ENCODE measurements at places on chromosomes 5 and 9.

GRCh38 chr9:1539216-1539615 is 475.9 kb upstream of the SMARCA2 start:
- DNase-seq, result no peak

- no peak for DNase-seq
Observed at GRCh38 chr9:136318111-136318775, 9.1 kb upstream of the GPSM1 start.

DNA sequence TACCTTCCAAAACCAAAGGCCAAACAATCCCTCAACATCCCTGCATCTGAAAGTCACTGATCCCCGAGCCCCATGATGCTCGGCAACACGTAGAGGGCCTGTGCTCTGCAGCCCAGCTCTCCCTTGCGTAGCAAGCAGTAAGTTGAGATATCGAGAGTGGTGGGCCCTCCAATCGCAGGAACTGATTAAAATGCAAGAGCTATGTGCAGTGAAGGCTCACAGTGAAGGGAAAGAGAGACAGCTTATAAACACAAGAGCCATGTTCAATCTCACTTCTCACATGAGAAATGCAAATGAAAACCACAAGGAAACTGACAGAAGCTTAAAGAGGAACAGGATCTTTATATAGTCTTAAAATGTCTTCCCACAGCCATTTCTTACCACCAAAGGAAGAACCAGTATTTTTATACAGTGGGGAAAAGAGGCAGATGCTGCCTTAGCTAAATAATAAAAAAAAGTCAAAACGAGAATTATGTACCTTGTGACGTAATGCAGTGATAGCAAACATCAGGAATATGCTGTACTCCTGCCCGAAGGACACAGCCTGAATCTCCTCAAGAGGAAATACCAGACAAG is 24.6 kb downstream of the TTF1 start:
- DNase-seq, result no peak

- no peak for DNase-seq
Observed at GRCh38 chr9:6183227-6183551, 32.4 kb upstream of the IL33 start.

DNA sequence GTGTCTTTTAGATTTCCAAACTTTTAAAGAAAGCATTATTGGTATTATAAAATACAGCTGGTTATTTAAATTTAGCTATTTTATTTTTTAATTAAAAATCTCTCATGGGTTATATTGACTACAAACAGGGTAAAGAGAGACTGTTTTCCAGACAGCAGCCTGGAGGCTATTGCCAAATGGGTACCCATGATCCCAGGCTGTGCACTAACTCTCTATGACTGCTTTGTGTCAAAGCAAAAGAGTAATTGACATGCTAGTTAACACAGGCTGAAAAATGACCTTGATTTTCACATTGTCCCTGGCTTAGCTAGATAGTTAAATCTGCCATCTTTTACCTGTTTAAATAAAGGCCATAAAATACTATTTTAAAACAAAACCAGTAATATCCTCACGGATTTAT is 589.7 kb downstream of the ANXA1 start:
- DNase-seq, result no peak

GRCh38 chr5:126143622-126144021 is 279.6 kb upstream of the GRAMD2B start:
- no peak for DNase-seq

DNA sequence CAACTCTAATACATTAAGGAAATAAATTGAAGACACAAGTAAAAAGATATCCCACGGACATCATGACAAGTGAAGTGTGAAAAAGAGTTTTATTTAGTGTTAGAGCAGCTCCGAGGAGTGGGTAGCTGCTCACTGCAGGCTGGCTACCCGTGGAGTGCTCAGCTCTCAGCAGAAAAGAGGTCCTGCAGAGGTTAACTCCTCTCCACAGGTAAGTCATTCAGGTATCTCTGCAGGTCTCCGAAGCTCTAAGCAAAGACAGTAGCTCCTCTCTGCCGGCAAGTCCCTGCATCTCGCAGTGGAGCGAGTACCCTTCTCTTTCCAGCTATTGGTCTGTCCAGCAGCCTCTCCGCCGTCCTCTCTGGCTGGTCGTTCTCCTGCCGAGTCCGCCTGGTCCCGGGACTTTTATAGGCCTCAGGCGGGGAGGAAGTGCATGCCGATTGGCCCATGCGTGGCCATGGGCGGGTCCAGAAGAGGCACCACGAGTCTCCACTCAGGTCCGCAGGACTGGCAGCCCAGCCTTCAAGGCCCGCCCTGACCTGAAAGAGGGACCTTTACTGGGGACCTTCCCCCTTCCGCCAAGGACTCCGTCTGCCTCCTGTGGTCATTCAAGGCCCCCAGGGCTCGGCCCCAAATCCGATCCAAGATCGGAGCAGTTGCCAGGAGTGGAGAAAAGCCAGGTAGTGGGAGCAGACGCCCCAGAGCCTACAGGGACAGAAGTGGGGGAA is 29.9 kb downstream of the BTNL9 start:
- no peak for DNase-seq

- DNase-seq, result peak; percentile 75
Observed at GRCh38 chr9:134055981-134056461, 11.8 kb downstream of the BRD3 start.

- DNase-seq, result no peak
Observed at GRCh38 chr5:172637740-172638139, 3.3 kb upstream of the NEURL1B start.

- DNase-seq, result no peak
Observed at GRCh38 chr9:36431078-36431477, 31.0 kb upstream of the RNF38 start.

DNA sequence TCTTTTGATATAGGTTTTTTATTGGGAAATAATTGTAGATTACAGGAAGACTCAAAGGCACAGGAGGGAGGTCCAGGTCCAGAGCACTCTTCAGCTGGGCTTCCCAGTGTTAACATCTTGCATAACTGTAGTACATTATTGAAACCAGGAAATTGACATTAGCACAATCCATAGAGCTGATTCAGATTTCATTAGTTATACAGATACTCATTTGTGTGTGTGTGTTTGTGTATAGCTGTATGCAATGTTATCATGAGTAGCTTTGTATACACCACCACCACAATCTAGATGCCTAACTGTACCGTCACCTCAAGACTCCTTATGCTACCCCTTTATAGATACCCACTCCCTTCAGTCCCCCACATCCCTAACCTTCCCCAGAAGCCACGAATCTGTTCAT is 47.9 kb downstream of the SLC36A1 start:
- no peak for DNase-seq

DNA sequence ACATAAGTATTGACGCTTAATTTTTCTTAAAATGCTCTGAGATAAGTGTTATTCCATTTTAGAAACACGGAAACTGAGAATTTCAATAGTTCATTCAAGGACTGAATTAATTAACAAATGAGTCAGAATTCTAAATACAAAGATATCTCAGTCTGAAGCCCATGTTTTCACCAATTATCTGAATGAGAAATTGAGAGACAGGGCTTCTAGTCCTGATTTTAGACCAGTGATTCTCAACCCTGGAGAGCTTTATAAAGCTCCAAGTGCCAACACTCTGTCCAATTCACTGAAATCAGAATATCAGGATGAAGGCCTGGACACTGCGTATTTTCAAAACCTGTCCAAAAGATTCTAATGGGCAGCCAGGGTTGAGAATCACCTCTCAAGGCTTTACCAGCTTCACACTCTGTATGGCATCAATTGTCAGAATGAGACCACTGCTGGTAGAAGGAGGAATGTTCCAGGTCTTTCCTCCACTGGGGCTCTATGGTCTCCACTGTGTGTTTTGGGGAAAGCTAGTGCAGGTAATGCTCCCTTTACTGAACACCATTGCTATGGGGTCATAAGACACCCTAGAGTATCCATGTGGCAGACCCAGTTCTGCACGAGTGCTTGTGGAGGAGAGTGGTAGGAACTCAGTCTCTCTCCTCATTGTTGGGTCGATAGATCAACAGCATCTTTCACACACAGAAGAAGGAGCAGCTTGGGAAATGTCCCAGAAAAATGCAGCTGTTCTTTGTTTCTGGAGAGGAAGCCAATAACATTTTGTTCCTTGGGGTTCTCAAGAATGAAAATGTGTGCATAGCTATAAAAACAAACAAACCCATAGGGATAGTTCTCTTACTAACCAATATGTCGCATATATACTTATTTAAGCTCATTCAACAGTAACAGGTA is 99.7 kb upstream of the OSMR start:
- no peak for DNase-seq

GRCh38 chr5:157271740-157272271 is 5.9 kb downstream of the CYFIP2 start:
- DNase-seq, result no peak

GRCh38 chr5:9691261-9691660 is 61.1 kb upstream of the TAS2R1 start:
- no peak for DNase-seq

GRCh38 chr5:56640763-56641406 is 174.5 kb upstream of the MAP3K1 start:
- DNase-seq, result no peak

- DNase-seq, result no peak
Observed at GRCh38 chr5:43694027-43694426, 91.0 kb downstream of the NNT start.

- DNase-seq, result no peak
Observed at GRCh38 chr5:151214614-151215545, 9.0 kb downstream of the CCDC69 start.

DNA sequence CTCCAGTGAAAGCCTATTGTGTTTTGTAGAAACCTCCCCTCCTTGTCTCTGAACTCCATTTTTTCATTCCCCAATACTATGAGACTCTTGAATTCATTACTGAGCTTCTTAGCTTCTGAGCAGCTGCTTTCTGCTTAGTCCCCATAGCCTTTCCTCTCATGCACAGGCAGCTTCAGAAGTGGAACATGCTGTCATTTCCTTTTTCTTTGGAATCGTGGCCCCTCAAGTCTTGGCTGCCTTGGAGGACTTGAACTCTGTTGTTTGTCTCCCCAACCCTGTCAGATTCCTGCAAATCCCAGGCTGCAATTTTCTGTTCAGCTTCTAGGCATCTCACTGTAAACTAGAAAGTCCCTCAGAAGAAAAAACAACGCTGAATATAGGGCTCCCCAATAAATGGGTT is 268.5 kb downstream of the ARRDC3 start:
- DNase-seq, result no peak

DNA sequence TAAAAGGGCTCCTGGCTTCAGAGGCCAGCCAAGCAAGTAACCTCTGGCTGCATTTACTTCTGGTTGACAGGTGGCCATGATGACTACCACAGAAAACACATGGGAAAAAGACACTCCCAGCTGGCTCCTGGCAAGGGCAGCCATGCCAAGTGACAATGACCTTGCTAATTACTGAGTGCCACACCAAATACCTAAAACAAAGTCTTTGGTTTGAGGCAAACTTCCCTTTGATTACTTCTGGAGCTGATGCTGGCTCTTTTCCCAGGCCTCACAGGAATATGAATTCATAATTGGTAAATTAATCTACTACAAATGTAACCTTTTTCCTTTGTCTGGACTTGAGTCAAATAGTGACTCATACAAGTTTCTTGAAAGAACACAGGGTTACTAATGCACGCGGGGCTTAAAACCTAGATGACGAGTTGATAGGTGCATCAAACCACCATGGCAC is 61.0 kb downstream of the LPAR1 start:
- peak; percentile 84 for DNase-seq

- DNase-seq, result peak; percentile 96
Observed at GRCh38 chr5:94111209-94112004, 370.0 kb upstream of the POU5F2 start.

GRCh38 chr5:122259995-122260394 is 52.0 kb upstream of the SNCAIP start:
- peak; percentile 86 for DNase-seq

DNA sequence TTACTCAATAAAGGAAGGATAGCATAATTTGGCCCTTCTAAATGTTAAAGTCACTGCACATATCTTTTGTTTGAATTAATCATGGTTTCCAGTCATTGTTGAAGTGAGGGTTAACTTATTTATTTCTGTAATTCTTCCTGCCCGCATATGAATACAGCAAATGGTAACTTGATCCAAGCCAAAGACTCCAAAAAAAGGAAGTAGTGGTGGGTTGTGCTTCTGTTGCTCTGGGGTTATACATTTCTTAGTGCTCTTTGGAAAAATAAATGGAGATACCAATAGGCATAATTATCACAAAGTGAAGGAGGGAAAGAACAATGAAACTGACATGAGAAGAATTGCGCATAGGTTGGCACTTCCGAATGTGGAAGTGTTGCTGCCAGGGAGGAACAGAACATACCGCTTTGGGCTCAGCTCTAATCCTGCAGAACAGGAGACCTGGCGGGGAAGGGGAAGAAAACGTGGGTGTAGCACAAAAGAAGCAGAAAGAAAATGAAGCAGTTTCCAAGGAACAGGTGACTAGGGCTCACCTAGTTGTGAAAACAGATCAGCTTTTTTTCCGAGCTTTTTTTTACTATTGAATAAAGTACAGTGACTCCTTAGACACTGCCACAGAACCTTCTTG is 69.7 kb upstream of the TAF11L2 start:
- no peak for DNase-seq

GRCh38 chr5:31300501-31300900 is 107.0 kb downstream of the CDH6 start:
- no peak for DNase-seq

GRCh38 chr9:110710420-110710819 is 41.8 kb downstream of the MUSK start:
- DNase-seq, result no peak

- DNase-seq, result no peak
Observed at GRCh38 chr5:151086905-151087360, 6.1 kb upstream of the TNIP1 start.

GRCh38 chr5:55445791-55446190 is 89.0 kb downstream of the PLPP1 start:
- DNase-seq, result no peak

- peak; percentile 18 for DNase-seq
Observed at GRCh38 chr9:88230612-88231011, 92.3 kb upstream of the SPATA31C2 start.

GRCh38 chr5:41368158-41368557 is 142.2 kb downstream of the PLCXD3 start:
- peak; percentile 52 for DNase-seq

DNA sequence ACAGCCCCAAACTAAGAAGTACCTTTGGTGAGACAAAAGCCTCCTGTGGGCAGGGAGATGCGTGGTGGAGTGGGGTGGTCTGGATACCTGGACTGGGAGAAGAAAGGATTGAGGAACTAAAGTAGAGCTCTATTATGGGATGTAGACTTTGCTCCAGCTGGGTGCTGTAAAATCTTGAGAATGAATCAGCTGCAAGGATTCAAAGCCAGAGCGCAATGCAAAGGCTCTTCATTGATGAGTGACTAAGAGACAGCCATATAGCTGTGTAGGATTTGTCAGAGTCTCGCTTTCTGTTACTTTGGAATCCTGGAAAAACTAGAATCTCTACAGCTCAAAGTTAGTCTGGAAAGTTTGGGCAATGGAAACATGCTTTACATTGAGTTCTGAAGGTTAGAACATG is 159.9 kb downstream of the TAF11L14 start:
- no peak for DNase-seq

- no peak for DNase-seq
Observed at GRCh38 chr9:24051587-24051986, 225.5 kb upstream of the ELAVL2 start.

DNA sequence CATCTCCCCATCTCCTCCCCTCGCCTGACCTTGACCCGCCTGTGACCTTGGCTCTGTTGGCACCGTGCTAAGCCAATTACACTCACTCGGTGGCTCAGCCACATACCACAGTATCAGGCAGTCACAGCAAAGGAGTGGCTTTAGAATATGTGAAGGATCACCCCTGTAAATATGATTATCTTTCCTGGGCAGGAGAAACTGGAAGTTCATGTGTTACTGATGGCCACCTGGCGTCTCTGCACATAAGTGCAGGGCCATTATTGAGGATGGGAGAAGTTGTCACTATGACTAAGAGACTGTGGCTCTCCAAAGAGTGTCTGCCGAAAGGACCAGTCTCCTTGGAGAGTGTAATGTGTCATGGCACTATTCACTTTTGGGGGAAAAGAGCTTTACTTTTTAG is 116.9 kb upstream of the S1PR3 start:
- DNase-seq, result no peak

Data from fibroblast of lung (primary cell).